Urothelium cell line (cell line): ENCODE measurements at places on chromosomes 1 and 21.

DNA sequence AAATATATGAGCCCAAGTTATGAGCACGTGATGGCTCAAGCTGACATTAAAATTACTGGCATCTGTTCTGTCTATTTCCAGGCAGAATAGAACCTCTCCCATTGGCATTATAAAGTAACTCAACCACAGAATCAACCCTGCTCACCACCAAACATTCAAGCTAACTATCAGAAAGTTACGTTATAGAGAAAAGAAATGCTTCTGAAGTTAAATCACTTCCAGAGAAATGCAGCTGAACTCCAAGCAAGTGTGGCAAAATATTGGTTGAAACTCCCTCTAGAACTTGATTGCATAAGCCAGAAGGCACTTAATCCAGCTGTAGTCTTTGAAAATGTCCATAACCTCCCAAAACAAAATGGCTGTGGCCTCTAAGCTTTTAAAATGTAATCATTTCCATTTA is 36.2 kb upstream of the UBE2U start:
- DNase-seq: no peak

DNA sequence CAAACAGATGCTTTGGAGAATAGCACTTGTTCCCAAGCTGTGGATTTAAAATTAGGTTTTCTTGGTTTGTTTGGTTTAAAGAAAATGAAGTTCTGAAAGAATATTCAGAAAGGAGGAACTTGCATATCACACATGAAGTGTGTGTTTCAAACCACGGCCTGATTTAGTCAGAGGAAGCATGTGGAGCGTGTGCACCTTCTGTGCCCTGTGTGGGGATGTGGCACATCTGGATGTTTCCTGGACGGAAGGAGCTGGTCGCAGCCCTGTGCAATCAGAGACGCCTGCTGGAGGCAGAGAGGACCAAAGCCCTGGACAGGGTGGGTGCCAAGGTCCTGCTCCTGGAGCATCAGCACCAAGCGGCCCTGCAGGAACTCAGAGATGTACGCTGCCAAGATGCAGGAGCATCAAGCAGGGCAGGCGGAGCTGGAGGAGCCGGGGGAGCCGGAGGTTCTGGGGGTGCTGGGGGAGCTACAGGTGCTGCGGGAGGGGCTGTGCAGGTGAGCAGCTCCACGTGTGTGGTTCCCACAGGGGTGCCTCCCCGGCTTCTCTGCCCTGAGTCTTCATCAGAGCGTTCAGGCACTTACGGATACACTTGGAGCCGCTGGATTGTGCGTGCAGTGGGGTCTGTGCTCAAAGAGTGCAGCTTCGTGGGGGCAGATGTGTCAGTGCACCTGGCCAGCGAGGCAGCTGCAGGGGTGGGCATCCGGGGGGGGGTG is 45.7 kb downstream of the PCNT start:
- DNase-seq: no peak

DNA sequence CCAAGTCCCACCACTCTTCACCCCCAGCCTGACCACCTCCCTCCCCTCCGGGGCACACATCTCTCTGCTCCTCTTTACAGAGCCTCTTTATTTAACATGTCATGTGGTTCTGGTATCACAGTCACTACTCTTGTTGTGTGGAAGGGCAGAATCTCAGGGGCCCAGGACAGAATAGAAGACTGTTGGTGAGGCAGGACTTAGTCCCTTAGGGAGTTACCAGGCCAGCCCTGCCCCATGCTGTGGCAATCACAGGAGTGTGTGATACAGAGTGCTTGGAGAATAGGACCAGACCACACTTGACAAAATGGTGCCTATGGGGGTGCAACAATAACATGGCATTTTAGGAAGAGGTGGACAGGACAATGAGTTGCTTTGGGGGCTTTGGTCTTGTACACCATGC is 43.0 kb upstream of the CRNN start:
- DNase-seq: no peak

DNA sequence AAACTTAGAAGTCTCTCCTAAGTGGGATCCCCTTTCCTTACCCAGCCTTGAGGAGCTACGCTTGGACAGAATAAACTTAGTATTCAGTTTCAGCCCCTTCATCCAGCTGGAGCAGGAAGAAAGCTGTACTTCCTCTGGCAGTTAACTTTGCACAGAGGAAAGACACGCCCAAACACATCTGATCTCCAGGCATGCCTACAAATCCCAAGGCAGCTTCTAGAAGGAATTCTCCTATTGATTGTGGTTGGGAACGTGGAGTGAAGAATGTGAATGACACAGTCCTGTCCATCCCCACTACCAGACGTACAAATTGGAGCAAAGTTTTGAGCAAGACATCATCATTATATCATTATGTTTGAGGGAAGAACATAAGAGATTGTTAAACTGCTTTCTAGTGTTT is 6.6 kb upstream of the AK4 start:
- peak; percentile 67 for DNase-seq

GRCh38 chr1:201648907-201649721 is 110.2 kb downstream of the NAV1 start:
- no peak for DNase-seq

DNA sequence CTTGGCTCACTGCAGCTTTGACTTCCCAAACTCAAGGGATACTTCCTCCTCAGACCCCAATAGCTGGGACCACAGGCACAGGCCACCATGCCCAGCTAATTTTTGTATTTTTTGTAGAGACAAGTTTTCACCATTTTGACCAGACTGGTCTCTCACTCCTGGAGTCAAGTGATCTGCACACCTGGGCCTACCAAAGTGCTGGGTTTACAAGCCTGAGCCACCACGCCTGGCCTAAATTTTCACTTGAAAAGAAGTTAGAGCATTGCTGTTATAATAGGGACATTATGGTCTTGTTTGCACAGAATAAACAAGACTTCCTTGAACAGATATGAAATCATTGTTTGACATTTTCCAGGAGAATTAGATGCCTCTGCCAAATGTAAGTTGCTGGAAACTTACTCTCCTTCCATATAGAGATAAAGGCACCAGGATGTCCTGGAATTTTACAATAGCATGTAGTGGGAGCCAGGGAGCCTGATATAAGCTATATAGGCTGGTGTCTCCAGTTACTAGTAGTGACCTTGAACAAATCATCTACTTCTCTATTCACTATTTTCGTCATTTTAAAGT is 16.9 kb downstream of the SLC35A3 start:
- DNase-seq: no peak

- DNase-seq: no peak
These were observed at the start of gene CLCA2 for GRCh38 chr1:86423873-86424272. CLCA2 (plus strand) TSS chr1:86424171; CDS start chr1:86424248, 77 bp downstream.

DNA sequence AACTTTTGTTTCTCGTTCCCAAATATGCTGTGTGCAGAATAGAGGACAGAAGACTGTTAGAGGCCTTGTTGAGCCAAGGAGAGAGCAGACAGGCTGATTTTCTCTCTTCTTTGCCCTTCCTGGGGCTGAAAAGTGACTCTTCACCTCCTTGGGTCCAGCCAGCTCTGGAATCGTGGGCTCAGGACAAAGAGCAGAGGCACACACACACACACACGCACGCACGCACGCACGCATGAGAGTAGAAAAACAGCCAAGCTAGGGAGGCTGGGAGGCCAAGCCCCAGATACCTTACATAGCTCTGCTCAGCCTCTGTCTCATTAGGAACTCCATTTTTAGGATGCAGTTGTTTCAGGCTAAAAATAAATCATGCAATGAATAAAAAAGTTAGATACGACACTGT is at the start of gene CASQ2:
TSS of gene CASQ2 (minus strand) at position 166 of the 400 bp plus-strand sequence. CDS start 173 bp downstream, outside the sequence.
- no peak for DNase-seq
